ENCODE measurements at places on chromosomes 11 and 22.

DNA sequence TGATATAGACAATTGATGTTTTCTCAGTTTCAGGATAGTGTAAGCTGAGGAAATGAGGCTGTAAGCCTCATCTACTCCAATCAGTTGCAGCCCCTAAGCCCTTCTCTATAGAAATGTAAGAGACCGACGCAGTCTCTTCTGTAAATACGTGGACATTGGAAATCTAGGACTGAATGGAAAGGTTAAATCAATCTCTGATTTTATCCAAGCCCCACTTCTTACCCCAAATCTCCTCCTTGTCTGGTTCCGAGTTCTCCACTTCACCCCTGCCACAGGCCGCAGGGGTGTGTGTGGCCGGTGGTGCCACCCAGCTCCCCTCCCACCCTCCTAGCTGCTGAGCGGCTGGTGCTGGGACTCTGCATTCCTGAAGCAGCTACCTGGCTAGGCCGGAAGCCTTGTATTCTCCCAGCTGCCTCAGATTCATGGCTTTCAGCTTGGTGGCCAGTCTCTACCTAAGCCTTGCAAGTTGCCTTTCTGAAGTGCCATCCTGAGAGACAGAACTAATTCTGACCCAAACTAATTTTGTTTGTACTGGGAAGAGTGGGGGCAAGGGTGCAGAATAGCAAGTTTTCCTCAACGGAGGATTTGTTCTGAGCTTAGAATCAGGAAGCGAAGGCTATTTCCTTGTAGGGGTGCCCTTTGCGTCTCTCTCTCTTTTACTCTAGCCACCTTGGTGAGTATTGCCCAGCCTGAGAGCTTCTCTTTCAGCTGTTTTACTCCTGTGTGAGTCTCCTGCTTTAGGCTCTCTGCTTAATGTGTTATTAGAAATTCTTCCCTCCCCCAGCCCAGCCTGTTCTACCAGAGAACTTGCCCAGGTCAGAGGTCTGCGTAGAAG is 749 bp downstream of the VWA5A start:
- peak; percentile 13 for DNase-seq

- no peak for DNase-seq
These were observed 121.5 kb downstream of the CHST1 start for GRCh38 chr11:45543808-45544422.

DNA sequence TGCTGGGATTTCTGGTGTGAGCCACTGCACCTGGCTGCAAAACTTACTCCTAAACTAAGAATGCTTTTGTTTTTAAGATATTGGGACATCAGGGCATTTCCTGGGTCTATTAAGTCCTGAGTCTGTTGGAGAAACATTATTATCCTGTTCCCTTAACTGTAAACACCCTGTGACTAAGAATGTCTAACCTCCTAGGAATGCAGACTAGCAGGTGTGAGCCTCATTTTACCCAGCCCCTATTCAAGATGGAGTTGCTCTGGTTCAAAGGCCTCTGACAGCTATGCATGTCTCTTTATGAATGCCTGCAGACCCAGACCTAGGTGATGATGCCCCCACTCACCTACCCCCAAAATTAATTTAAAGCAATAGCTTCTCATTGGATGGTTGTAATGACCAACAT is 46.2 kb downstream of the DEPDC5 start:
- no peak for DNase-seq

DNA sequence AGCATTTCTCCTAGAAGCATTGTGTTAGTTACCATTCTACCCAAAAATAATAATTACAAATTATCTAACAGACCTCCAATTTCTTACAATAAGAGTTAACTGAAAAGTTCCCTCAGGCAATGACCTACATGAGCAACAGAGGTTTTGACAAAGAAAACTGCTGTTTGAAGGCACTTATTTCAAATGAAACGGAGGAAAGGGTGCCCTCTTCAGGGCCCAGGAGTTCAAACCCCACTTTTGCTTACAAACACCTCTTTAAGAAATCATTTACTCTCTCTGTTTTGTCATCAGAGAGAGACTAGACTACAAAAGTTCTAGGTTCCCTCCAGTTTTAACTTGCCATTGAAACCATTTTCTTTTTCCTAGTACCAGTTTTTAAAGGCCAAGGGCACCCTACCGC is 56.7 kb downstream of the AMBRA1 start:
- DNase-seq: no peak

- DNase-seq: no peak
These were observed 833 bp downstream of the SCUBE2 start for GRCh38 chr11:9090488-9091043.

- DNase-seq: no peak
These were observed 34.1 kb upstream of the GRAMD4 start for GRCh38 chr22:46586123-46586519.

DNA sequence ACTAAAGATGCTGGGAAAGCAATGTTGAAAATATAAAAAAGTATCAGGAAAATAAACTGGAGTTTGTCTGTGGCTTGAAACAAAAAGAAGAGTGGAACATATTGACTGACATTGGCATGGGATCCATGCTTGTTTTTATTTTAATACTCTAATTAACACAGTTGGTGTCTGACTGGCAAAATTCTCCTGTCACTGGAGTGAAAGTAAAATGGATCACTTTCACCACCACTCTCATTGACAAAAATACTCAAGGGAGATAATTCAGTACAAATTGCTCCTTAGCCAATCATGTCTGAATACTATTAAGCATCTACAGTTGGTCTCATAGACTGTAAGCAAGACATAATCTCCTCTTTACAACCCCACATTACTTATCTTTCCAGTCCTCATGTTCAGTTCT is 101.8 kb downstream of the DCDC1 start:
- DNase-seq: no peak

GRCh38 chr22:37148742-37149665 is 712 bp downstream of the IL2RB start:
- no peak for DNase-seq

- DNase-seq: no peak
These were observed 4.0 kb downstream of the RRP8 start for GRCh38 chr11:6599449-6599848.

DNA sequence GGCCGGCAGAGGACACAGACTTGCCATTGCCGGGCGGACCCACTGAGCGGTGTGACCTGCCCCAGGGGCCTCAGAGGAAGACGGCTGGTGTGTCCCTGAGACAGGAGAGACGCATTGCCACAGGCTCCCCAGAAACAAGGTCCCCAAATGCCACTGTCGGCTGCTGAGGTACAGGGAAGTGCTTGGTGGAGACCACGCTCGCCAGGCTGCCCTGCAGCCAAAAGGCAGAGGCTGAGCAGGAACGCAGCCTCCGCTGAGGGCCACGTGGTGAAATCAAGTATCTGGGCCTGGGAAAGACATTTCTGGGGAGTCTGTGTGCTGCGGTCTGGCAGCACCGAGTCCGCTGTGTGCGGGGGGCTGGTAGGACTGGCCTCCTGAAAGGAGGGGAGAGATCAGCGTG is 794.9 kb downstream of the BRD1 start:
- DNase-seq: no peak

GRCh38 chr11:9201372-9202162 is 63.6 kb downstream of the DENND5A start:
- DNase-seq: no peak

GRCh38 chr11:120908461-120909181 is 115.3 kb upstream of the TBCEL start:
- peak; percentile 48 for DNase-seq

- DNase-seq: no peak
These were observed 45.6 kb downstream of the TRMU start for GRCh38 chr22:46381142-46381541.

- no peak for DNase-seq
These were observed 245.5 kb downstream of the SOX6 start for GRCh38 chr11:16110886-16111285.

GRCh38 chr22:39171623-39172264 is 19.3 kb upstream of the CBX7 start:
- no peak for DNase-seq

- DNase-seq: no peak
These were observed 25.9 kb downstream of the SCUBE1 start for GRCh38 chr22:43317239-43317638.

GRCh38 chr22:44545773-44546172 is 47.7 kb upstream of the RTL6 start:
- no peak for DNase-seq

DNA sequence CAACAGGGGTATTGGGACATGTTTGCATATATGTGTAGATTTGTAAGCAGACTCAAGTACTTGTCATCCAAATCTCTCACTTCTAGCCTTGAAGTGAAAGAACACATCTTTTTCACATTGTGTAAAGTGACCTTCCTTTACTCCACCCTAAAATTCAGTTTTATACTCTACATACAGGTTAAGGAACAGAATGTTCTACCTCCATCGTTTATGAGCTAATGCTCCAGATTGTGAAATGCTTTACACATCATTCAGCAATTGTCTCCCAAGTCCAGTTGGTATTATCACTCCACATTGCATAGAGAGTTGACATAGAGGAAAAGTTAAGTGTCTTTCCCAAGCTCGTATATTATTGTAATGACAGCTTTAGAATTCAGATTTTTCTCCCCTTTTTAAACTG is 46.1 kb upstream of the BLID start:
- DNase-seq: no peak

DNA sequence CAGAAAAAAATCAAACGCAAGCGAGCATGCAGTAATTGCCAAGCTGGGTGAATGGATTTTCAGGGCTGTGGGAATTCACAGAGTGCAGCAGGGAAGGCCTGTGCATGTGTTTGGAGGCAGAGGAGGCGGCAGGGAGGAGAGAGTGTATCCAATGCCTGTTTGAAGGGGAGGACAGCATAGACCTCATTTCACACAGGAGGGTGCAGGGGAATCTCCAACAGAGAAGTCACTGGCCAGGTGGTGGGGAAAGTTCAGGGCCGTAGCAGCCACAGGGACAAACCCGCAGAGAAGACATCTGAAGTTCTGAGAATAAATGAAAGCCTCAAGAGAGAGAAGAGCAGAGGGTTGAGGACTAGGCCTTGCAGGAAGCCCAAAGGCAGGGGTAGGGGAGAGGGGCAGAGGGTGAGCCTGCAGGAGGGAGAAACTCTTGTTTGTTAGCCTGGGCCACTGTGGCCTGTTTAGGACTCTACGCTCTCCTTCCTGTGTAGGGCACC is 19.2 kb upstream of the KDM2A start:
- DNase-seq: no peak

DNA sequence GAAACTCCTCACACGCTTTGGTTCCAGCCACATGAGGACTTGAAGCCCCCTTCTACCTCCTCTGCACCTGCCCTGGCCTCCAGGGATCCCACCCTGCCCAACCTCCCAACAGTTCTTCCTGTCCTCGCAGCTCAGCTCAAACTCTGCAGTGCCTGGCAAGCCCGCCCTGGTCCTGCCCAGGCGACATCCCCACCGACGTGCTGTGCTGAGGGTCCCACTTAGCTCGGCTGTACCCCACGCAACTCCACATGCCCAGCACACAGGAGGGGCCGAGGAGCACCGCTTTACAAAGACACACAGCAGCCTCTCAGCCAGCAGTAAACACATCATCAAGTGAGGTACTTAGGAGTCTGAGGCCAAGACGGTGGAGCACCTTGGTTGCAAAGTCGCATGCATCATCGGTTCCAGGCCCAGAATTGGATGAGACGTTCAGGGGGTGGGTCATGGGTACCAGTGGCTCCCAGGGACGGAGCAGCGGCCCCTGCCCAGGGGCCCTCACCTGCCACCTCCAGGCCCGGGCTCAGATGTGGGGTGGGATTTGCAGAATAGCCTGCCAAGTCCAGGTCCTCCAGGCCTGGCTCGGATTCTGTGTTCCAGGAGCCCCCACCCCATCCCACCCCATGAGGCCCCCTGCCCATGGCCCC is 72.6 kb downstream of the CELSR1 start:
- no peak for DNase-seq

GRCh38 chr11:130213979-130214281 is 54.3 kb downstream of the ST14 start:
- no peak for DNase-seq

DNA sequence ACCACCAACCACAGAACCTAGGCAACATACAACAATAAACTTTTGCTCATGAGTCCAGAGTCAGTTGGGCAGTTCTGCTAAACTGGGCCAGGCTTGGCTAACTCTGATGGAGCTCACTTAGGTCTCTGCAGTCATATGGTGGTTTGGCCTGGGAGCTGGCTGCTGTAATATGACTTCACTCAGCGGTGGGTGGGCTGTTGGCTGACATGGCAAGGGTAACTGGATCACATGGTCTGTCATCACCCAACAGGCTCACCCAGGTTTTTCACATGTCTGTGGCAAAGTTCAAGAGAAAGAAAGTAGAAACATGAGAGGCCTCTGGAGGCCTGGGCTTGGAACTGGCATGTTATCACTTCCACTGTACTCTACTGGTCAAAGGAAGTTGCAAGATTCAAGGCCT is 43.2 kb upstream of the CLMP start:
- no peak for DNase-seq

GRCh38 chr22:31922534-31922933 is 21.8 kb upstream of the YWHAH start:
- DNase-seq: no peak

GRCh38 chr22:43110444-43110926 is at the start of gene BIK:
Gene BIK, plus strand, starts transcription at chr22:43110750. Its CDS starts 13,273 bp downstream, at chr22:43124023.
- peak; percentile 58 for DNase-seq

- DNase-seq: no peak
These were observed 13.3 kb upstream of the KCNQ1OT1 start for GRCh38 chr11:2713094-2713493.

- DNase-seq: no peak
These were observed 23.7 kb upstream of the CBX7 start for GRCh38 chr22:39176143-39176713.

- DNase-seq: no peak
These were observed 9.0 kb upstream of the CDC42EP2 start for GRCh38 chr11:65305501-65306268.

- DNase-seq: peak; percentile 46
These were observed 7.1 kb downstream of the MS4A6E start for GRCh38 chr11:60334005-60334620.

DNA sequence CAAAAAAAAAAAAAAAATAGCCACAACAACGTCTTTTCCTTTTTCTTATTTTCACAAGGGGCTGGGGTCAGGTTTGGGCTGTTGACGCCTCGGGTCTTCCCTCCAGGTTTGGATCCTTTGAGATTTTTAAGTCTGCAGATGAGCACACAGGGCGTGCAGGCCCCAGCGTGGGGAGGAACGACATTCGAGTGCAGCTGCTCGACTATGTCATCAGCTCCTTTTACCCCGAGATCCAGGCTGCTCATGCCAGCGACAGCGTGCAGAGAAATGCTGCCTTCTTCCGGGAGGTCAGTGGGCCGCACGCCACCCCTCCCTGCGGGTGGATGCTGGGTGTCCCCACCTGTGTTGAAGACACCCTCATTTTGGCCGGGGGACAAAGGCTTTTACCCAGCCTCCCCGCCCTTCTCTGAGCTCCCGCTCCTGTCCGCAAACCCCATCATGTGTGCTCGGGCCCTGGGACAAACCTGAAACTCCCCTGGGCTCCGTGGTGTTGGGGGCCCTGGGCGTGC is 7.7 kb downstream of the SELENOO start:
- no peak for DNase-seq

- DNase-seq: no peak
These were observed 59.0 kb upstream of the CD82 start for GRCh38 chr11:44506375-44507016.

DNA sequence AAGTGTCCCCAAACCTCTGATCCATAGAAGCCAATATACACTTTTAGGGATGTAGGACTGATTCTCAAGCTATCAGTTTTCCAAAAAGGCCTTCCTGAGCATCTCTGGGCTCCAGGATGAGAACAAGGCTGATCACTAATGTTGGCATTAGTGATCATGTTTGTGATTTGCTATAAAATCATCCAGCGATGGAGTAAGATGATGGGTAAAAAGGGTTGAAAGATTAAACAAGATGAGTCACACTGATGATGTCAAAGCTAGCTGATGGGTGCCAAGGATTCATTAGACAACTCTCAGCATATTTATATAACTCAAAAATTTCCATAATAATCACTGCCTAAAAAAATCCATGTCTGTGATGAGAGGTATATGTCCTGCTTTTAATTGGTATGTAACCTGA is 42.8 kb downstream of the ZNF280B start:
- DNase-seq: no peak
